ENCODE measurements at places on chromosomes 12 and 14.

DNA sequence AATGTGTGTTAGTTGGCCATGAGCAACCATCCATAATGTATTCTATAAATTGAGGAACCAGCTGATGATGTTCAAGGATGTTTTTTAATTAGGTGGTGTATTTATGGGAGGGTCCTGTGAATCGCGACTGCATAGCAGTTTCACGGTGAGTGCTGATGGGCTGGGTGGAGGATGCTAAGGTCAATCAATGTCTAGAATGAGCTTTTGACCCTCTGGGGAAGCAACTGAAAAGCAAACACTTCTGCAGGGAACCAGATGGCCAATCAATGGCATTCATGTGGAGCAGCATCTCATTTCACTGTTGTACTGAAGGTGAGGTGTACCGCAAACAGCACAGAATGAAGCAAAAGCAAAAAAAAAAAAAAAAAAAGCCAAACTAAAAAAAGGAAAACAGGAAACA is 676.1 kb upstream of the TMEM132C start:
- H3K27me3 ChIP-seq, result no peaks in the 10 kb centered on the region
- H3K27ac ChIP-seq, result no peak overlapping the region
- no peaks in the 10 kb centered on the region for H3K36me3 ChIP-seq
- no peaks in the 10 kb centered on the region for H3K4me1 ChIP-seq
- no peak for DNase-seq

GRCh38 chr14:91945751-91946621 is 1.5 kb downstream of the FBLN5 start:
- DNase-seq, result no peak
- peak overlapping the region; percentile 89 for H3K27ac ChIP-seq
- H3K4me1 ChIP-seq, result peaks cover 15% of the 10 kb centered on the region
- H3K4me3 ChIP-seq, result peak overlapping the region; percentile 62
- no peaks in the 10 kb centered on the region for H3K36me3 ChIP-seq

GRCh38 chr14:57549765-57550420 is 56.2 kb upstream of the CCDC198 start:
- no peaks in the 10 kb centered on the region for H3K4me1 ChIP-seq
- H3K36me3 ChIP-seq, result no peaks in the 10 kb centered on the region
- H3K4me3 ChIP-seq, result no peak overlapping the region
- DNase-seq, result no peak

GRCh38 chr12:4106621-4107020 is 166.9 kb upstream of the CCND2 start:
- H3K36me3 ChIP-seq, result no peaks in the 10 kb centered on the region
- no peak for DNase-seq
- H3K27ac ChIP-seq, result no peak overlapping the region

GRCh38 chr12:6343518-6343917 is 1.6 kb upstream of the TNFRSF1A start:
- H3K4me3 ChIP-seq, result no peak overlapping the region
- H3K4me1 ChIP-seq, result peaks cover 68% of the 10 kb centered on the region
- H3K27ac ChIP-seq, result peak overlapping the region; percentile 99

- no peak overlapping the region for H3K27ac ChIP-seq
- H3K36me3 ChIP-seq, result no peaks in the 10 kb centered on the region
- no peaks in the 10 kb centered on the region for H3K4me1 ChIP-seq
Observed at GRCh38 chr12:14968478-14968877, 4.4 kb upstream of the PDE6H start.

- peaks cover 85% of the 10 kb centered on the region for H3K4me1 ChIP-seq
- peak; percentile 58 for DNase-seq
- H3K27ac ChIP-seq, result peak overlapping the region; percentile 1
- H3K4me3 ChIP-seq, result no peak overlapping the region
Observed at GRCh38 chr14:103544388-103545218, 15.6 kb downstream of the TRMT61A start.

DNA sequence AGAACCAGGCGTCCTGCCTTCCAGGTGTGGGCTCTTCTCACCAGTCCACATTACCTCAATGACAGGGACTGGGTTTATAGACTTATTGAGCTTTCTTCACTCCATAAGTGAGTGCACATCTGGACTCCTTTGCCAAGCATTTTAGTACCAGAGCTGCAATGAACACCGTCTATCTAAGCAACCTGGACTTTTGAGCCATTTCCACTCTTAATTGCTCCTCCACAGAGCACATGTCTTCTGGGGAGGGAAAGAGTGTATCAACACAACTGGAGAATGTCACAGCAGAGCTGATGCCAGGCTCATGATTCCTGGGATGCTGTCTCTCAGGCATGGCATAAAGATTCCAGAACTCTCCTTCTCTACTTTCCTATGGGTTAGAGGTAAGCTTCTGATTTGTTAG is 43.0 kb upstream of the BDKRB2 start:
- peaks cover 3% of the 10 kb centered on the region for H3K4me1 ChIP-seq
- H3K4me3 ChIP-seq, result no peak overlapping the region
- H3K36me3 ChIP-seq, result no peaks in the 10 kb centered on the region
- no peak overlapping the region for H3K27ac ChIP-seq

DNA sequence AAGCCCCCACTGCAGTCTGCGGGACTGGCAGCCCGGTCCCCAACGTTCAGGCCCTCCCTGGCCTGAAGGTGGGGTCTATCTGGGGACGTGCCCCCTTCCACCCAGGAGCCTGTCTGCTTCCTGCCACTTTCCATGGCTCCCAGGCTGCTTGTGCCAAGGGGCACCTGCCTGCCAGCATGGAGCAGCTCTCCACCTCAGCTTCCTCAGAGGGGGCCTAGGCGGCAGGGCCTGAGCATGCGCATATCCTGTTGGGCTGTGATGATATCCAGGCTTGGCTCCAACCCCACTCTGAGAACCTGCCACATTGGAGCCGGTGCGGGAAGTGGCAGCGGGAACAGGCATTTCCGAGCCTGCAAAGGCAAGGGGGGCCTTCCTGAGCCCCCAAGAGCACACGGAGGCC is 57.4 kb downstream of the FUT8 start:
- H3K27me3 ChIP-seq, result no peaks in the 10 kb centered on the region
- H3K36me3 ChIP-seq, result no peaks in the 10 kb centered on the region
- no peaks in the 10 kb centered on the region for H3K4me1 ChIP-seq
- no peak for DNase-seq
- no peak overlapping the region for H3K27ac ChIP-seq

Measured in suprapubic skin (tissue), 4 donors.